ENCODE measurements at places on chromosomes 3 and 15.

- no peak for DNase-seq
These were observed 78.3 kb downstream of the WNT7A start for GRCh38 chr3:13801361-13802204.

DNA sequence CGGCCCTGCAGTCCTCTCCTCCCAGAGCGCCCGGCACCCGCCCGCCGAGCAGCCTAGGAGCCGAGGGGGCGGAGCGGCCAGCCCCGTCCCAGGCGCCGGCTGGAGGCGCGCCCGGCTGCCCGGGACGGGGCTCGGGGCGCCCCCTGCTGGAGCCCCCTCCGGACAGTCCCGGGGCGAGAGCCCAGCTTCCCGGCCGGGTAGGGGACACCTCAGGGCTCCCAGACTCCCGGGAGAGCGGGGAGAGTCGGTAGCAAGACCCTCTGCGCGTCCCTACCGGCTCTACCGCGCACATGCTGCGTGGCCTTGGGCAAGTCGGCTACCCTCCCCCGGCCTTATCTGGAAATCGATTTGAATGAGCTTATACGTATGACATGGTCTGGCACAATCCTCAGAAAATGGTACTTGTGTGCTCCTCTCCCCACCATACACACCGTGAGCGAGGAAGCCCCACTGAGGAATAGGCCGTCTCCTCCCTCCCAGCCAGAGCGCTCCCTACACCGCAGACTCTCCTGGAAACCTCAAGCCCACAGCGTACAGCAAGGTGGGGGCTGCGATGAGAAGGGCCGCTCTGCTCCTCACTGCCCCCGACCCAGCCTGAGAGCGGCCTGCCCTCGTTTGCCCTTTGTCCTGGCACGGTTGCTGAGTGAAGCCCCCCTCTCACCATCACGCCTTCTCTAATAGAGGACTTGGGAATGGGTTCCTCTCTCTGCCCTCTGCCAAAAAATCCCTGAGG is at the start of gene DAPK2:
TSS of gene DAPK2 (minus strand) at position 65 of the 733 bp plus-strand sequence. CDS start 6,224 bp downstream, outside the sequence.
- DNase-seq = peak; percentile 14

- no peak for DNase-seq
These were observed 1.3 kb downstream of the GATM start for GRCh38 chr15:45376967-45377608.

DNA sequence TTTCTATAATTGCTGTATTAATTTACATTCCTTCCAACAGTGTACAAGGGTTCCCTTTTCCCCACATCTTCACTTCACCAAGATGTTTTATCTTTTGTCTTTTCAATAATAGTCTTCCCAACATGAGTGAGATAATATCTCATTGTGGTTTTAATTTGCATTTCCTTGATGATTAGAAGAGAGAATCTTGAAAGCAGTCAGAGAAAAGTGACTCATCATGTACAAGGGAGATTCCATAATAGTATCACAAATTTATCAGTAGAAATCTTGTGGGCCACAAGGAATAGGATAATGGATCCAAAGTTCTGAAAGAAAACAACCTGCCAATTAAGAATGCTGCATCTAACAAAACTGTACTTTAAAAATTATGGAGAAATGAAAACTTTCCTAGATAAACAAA is 189.3 kb downstream of the NECTIN3 start:
- no peak for DNase-seq

- no peak for DNase-seq
These were observed 29.5 kb upstream of the SEC13 start for GRCh38 chr3:10350324-10350985.

- no peak for DNase-seq
These were observed 102.4 kb upstream of the IGSF10 start for GRCh38 chr3:151563305-151563704.

DNA sequence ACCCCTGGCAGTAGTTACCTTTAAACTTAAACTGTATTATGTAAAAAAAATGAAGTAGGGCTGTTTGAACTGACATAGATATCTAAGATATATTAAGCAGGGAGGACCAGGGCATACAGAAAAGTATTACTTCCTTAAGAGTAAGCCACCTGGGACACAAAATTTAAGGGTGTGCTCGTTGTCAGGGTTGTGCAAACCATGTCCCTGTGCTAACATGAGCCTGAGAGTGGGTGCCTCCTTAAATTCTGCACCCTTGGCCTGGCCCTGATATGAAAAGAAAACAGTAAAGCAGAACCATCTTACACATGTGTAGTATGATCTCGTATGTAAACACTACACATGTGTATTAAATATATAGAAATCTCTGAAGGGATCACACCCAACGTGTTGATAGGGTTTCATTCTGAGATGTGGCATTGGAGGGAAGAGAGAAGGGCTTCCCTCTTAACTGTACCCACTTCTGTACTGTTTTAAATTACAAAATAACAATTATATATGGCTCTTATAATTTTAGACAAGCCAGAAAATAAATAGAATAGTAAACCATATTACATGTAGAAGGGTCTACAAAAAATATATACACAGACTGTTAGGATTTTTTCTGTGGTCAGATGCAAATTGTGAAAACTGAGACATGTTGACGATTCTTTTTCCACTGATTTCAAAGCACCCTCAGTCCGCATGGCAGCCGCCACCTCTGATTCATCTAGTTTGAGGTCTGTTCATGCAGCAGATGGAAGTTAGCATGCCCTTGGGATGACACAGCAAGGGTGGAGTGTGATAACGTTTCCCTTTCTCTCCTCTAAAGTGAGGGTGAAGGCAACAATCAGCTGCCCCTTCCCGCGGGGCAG is 400.8 kb upstream of the PROK2 start:
- no peak for DNase-seq

- DNase-seq = peak; percentile 88
These were observed 4.6 kb upstream of the CCK start for GRCh38 chr3:42270561-42270960.
